ENCODE measurements at places on chromosomes 16 and 17.

GRCh38 chr16:86224126-86224525 lies 286.2 kb upstream of the FOXF1 start:
- no peak for DNase-seq

- no peak for DNase-seq
Observed at GRCh38 chr16:9610727-9611126, 519.3 kb downstream of the HAPSTR1 start.

GRCh38 chr16:61263400-61263799 lies 772.8 kb downstream of the CDH8 start:
- no peak for DNase-seq

- no peak for DNase-seq
Observed at GRCh38 chr17:62679866-62680377, 52.5 kb downstream of the MRC2 start.

DNA sequence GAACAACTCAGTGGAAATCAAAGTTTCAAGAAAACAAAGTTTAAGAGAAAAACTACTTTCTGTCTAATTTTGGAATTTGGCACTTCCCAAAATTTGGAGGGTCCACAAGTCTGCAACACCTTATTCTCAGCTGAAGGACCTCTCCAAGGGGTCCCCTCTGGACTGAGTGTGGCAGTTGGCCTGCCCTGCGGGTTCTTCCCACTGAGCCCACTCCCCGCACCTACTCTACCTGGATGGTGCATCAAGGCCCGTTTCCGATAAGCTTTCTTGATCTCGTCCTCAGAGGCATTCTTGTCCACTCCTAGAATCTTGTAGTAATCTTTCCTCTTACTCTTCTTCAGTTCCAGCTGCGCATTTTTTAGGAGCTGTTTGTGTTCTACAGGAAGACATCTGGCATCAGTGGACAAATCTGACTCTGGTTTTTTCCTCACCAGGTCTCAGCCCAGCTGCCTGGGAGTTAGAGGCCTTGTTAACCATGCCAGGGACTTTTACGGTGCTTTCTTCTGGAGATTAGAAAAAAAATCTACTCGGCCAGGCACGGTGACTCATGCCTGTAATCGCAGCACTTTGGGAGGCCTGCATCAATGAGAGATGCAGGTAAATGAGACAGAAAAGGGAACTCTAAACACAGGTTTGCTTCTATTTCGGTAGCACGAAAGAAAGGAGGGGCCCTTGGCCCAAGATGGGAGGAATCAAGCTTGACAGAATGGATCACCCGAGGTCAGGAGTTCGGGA lies 15.6 kb downstream of the CNP start:
- no peak for DNase-seq

DNA sequence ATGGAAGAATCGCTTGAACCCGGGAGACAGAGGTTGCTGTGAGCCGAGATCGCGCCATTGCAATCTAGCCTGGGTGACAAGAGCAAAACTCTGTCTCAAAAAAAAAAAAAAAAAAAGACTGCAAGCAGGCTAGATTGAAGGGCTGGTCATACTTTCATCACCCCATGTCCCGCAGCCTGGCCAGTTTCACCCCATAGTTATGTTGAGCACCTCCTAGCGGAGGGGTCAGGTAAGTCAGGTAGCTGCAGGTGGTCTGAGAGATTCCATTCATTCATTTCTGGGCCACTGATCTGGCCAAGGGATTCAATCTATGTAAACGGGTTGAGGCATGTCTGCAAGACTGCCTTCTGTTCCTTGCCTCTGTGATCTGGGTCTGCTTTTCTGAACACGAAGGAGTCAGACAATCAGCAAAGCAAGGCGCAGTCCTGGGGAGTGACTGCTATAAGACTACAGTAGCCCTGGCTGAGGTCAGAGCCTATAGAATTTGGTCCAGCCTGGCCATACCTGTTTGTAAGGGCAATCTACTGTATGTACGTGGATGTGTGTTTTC lies 23.6 kb upstream of the BPTF start:
- DNase-seq = no peak

DNA sequence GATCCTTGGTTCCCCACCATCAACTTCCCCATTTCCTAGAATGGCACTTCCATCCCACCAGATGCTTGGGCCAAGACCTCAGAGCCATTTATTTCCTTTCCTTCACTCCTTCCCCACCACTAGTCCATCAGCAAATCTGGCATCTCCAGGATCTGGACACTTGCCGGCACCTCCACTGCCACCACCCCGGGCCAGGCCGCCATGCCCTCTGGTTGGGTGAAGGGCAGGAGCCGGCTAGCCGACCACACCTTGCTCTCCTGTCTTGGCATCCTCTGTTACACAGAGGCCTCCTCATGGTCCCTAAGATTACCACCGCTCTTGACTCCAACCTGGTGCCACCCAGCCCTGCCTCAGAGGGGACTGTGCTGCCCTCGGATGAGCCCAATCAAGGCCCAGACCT lies 104.5 kb downstream of the RMI2 start:
- DNase-seq = no peak

- DNase-seq = no peak
Observed at GRCh38 chr17:44348988-44349364, 3.9 kb downstream of the GRN start.

DNA sequence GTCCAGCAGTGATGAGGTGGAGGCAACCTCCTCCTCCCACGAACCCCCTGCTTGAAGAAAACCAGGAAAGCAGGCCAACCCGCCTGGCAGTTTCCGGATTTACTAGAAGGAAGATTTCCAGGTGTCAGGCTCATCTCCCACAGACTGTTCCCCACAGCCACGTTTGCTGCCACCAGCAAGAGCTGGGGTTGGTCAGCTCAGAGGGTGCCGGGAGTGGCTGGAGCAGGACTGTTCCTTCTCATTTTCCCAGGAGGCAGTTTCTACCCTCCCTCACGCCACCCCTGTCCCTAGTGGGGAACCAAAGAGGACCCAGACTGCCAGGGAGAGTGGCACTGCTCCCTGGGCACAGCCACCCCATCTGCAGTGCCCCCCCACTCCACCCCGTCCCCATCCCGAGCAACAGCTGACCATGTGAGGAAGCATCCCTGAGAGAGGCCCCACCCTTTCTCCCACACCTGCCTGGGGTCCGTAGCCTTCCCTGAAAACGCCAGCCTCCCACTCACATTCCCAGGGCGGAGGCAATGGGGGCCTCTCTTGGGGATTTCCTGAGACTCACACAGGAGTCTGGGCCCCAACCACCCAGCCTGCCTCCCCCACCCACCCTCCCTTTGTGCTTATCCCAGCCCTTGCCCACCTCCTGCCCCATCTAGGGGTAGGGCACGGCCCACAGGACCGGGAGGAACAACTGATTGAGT lies 5.9 kb downstream of the KRT17 start:
- no peak for DNase-seq

All from cardiac fibroblast (primary cell).